ENCODE measurements at places on chromosomes 5 and 9.

DNA sequence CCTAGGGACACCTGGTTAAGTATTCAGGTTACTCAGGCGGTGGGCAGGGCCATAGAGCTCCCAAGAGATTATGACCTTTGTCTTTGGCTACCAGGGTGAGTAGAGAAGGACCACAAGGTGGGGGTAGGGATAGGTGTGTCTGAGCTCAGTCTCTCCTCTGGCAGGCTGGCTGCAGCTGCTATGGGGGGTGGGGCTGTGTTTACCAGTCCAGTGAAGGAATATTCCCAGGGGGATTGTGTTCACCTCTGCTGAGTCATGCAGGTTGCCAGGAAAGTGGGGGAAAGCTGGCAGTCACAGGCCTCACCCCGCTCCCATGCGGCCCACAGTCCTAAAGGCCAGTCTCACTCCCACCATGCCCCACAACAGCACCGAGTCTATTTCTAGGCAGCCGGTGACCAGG lies 53.6 kb upstream of the POU5F2 start:
- no peak for DNase-seq

- DNase-seq = no peak
Measured at GRCh38 chr9:135671591-135672041, 8.5 kb downstream of the LCN9 start.

- no peak for DNase-seq
Measured at GRCh38 chr9:16310278-16311110, 560.0 kb downstream of the BNC2 start.

DNA sequence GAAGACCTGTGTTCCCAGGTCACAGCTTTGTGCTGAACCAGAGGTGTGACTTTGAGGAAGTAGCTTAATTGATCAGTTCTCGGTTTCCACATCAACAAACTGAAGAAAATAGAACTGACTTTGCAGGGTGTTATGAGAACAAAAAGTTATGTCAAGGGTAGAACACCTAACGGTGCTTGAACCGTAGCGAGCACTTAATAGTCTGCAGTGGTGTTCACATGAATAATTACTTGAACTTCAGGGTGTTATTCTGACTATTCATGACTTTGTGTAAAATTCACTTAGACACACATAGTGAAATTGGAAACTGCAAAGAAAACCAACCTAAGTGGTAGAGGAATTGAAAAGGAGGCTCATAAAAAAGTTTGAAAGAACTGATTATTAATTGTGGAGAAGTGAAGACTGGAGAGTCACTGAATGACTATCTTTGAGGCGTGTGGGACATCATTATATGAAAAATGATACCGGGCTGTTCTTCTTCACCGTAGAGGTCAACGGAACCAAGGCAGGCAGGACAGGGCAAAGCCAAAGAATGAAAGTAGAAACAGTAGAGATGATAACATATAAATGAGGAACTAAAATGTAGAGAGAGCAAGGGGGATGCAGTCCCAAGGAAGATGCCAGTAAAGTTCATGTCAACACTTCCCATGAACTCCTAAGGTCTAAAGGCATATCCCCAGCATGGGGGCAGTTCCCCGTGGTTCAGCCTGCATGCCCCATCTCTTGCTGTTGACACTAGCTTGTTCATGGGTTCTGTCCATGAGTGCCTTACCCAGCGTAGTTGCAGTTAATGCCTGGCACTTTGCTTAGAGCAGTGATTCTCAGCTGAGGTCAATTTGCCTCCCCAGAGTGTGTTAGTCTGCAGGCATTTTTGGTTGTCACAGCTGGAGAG lies 118.7 kb downstream of the ZNF462 start:
- no peak for DNase-seq

DNA sequence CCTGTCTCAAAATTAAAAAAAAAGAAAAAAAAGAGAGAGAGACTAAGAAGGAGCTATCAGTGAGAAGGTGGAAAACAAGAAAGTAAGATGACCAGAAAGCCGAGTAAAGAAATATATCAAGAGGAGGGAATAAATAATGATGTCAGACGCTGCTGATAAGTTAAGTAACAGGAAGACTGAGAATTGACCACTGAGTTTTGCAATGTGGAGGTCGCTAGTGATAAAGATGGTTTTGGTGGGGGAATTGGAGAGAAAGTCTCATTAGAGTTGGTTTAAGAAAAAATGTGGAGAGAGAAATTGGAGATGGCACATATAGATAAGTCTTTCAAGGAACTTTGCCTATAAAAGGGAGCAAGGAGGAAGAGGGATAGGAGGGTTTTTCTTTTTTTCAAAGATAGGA lies 91.9 kb downstream of the RAD23B start:
- DNase-seq = no peak

- no peak for DNase-seq
Measured at GRCh38 chr5:151677776-151678545, 8.8 kb downstream of the SPARC start.

GRCh38 chr9:94985649-94986048 lies 259.1 kb downstream of the AOPEP start:
- no peak for DNase-seq

- no peak for DNase-seq
Measured at GRCh38 chr5:50849554-50849953, 183.1 kb downstream of the PARP8 start.

- no peak for DNase-seq
Measured at GRCh38 chr5:5306696-5307095, 115.8 kb upstream of the ICE1 start.

DNA sequence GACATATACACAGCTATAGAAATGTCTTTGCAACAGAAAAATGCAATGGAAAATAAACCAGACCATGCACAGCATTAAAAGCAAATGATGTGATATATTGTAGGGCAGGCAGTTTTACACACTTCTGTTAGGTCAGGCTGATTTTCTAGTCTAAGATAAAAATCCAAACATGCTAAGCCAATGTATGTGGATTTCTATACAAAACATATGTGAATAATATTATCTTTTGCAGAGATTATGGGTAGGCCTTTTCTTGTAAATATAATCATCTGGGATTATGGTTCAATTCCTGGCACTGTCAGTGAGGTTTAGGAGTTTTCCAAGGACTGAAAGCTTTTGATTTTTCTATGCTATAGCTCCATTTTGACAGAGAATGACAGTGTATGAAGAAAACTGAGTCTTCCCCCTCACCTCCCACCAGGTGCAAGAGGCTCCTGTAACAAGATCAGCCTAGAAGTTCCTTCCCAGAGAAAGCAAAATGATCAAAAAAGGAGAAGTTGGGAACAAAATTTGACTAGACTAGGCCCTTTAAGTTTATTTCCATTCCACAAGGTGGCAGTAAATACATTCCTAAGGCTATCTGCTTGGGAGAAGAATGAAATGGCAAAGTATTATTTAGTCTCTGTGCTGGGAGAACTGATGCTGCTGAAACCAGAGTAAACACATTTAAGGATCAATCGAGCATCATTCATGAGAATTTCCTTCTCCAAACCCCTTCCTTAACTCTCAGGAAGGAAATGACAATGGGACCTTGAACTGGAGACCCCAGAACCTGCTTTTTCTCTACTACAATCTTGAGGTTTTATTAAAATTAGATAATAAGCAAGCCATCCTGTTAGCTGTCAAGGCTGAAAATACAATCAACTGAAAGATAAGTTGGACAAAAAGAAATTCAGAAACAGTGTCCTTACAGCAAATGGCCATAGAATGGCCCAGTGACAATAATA lies 133.0 kb upstream of the TUT7 start:
- DNase-seq = peak; percentile 59

DNA sequence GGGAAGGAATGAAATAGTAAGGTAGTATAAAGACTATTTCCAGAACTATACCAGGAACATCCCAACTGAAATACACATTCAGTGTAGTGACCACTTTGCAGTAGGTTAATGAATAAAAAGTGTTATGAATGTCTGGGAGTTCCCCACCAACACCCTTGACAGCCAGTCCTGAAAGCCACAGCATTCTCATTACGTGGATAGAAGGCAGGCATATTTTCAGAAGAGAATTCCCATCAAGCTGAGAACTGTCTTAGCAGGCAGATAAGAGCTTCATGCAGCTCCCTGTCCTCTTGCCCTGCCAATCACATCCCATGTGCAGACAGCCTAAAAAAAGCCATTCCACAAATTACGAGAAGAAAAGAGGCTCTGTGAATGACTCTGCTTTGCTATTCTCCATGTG lies 695.0 kb downstream of the DTWD2 start:
- no peak for DNase-seq

DNA sequence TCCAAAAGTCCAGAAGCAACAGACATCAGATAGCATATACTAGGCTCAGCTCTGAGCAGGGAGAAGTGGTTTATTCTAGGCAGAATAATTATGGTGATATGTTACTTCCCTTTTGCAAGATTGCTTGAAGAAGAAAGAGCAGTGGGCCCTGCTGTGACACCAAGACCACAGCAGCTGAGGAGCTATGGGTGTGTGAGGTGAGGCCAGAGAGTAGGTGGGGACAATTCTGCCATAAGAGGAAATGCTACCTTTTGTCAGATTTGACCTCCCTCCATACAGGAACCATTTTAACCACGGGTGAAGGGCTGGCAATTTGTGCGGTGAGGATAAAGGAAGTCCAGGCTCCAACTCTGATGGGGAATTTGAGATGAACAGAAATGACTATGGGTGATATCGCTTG lies 51.3 kb downstream of the TNFSF15 start:
- DNase-seq = no peak

GRCh38 chr5:125129151-125129806 lies 382.8 kb upstream of the ZNF608 start:
- no peak for DNase-seq

GRCh38 chr5:148687427-148687826 lies 33.1 kb upstream of the HTR4 start:
- DNase-seq = peak; percentile 22

GRCh38 chr5:83417884-83418283 lies 53.7 kb upstream of the VCAN start:
- DNase-seq = no peak

DNA sequence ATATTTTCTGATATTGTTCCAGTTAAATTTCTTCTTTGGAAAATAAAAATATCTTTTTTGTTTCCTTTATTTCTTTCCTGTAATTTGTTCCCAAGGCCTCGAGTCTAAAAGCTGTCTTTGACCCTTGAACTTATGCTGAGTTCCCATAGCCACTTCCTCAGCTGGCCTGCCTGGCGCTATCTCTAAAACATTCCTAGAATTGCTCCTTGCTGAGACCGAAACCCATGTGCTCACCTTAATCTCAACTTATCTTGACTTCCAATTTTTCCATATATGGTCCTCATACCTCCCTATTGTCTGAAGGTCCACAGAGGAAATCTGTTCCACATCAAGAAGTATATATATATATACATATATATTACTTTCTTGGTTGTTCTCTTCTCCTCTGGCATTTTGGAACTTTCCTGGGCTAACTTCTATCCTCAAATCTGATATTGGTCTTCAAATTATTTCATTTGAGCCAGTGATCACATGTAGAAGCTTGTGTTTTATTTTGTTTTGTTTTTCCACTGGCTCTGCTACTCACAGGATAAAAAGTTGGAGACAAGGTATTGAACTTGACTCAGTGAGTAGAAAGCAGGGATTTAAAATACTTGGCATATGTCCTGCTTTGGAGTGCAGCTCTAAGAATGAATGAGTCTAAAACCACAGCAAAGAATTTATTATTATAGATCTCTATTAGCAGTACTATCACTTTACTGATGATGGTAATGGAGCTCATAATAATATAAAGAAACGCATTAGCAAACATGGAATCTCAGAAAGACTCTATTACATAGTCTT lies 45.2 kb downstream of the ENC1 start:
- no peak for DNase-seq

GRCh38 chr5:73395256-73395655 lies 53.3 kb downstream of the FOXD1 start:
- no peak for DNase-seq

- no peak for DNase-seq
Measured at GRCh38 chr5:113081091-113081839, 104.7 kb downstream of the DCP2 start.

DNA sequence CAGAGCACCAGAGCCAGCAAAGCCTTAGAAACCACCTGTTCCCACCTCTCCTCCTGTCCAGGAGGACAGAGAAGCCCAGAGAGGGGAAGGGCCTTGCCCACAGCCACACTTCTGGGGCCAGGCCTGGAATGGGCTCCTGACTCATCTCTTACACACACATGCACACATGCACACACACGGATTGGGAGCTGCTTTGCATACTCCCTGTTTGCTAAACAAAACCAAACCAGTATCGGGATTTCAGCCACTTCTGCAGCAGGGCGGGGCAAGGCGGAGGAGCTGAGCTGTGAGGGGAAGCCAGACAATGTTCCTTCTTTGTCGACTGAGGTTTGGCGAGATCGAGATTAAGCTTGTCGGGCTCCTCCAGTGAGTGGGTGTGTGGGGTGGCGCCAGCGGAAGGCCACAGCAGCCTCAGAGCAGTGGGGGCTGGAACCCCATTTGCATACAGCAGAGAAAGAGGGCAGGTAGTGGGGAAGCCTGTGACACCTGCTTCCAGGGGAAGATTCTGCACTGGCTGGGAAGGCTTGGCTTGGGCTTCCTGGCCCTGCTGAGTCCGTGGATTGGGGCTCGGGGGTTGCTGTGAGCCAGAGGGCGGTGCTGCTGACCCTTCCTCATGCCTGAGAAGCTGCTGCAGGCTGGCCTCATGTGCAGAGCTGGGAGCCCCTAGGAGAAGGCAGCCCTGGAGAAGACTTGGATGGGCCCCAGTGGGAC lies 16.1 kb downstream of the GFI1B start:
- no peak for DNase-seq

DNA sequence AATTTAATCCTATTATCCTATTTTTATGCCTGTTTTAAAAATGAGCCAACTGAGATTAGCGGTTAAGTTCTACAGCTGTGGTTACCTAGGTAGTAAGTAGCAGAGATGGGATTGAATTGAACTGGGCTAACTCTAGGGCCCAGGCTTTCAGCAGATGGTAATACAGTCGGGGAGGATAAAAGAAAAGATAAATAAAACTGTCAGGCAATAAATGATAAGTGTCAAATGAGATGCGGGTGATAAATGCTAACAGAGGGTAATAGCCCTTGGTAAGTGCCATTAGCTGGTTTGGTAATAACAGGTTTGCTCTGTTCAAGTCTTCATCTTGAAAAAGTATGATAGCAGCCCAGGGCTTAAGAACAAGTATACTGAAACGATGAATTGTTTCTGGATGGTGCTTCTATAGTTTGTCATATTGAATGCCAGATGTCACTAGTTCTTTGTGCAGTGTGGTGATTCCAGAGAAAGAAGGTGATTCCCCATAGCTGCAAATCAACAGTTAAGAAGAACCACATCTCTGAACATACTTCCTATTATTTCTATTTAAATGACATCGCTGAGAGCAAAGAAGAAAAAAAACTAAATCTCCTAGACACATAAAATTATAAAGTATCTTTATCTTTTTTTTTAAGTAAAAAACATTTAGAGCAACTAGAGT lies 360.8 kb upstream of the PANK3 start:
- DNase-seq = no peak

DNA sequence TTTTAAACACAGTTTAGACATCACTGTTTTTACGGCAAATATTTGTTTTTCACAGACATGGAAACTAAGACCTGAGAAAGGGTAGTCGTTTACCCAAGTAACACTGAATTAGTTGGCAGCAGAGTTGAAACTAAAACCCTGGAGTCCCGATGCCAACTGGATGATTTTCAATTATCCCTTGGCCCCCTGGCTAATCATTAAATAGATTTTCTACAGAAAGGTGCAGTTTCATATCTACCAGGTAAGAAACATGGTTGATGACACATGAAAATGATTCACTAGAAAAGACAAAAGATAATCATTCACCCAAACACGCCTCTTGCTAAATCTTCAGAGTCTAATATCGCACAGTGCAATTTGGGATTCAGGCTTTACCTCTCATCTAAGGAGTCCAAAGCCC lies 136.9 kb downstream of the SEMA5A start:
- no peak for DNase-seq

GRCh38 chr5:111681414-111682120 lies 75.4 kb downstream of the NREP start:
- DNase-seq = no peak
